M059J (cell line): ENCODE measurements at places on chromosomes 5 and 9.

DNA sequence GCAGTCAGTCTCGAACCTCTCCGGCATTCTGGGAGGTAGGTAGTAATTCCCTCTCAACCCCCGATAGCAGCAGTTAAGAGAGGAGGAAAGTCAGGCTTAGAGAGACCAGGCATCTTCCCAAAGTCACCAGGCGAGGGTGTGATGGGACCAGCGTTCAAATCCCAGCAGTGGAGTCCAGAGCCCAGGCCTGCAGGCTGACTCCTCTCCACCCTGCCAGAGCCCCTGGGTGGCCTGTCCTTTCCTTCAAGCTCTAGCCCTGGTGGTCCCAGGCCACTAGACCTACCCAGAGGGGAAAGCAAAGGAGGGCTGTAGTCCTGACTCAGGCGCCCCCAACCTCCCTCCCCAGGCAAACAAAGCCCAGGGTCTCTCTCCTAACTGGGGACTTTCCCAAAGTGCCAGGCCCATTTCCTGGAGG is 4.2 kb upstream of the NR5A1 start:
- peak; percentile 41 for DNase-seq

DNA sequence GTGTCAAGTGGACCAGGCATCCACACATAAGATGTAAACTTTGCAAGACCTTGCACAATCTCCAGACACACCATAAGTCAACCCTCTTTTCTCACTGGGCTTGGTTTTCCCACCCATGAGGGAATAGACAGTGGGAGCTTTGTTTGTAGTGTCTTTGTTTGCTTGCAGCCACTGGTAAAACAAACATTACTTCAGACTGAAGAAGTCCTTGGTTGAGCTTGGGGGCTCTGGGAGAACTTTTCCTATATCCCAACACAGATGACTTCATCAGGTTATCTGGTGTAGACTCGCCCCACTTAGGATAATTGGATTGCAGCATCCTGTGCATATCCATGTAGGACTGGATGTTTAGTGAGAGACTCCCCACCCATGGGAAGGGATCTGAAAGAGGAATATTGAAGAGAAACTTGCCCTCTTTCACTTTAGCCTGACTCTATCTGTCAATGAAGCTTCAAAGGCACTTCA is 11.5 kb upstream of the ADGRV1 start:
- DNase-seq: no peak

GRCh38 chr5:164561933-164562872 is 1056.8 kb downstream of the MAT2B start:
- DNase-seq: no peak

DNA sequence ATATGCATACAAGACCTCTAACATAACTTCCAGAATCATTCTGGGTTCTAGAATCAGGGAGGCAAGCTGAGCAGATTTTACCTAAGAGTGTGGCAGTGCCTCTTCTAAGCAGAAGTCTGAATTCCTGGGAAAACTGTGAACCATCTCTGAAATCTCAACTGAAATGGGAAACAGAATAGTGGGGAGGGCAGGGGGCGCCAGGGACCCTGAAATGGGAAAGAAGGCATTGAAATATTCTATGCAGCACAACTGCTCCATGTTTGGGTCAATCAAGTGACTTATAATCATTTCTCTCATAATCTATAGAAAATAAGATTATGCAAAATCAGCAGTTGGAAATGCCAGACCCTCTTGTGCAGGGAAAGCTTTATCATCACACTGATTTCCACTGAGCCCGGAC is 156.1 kb downstream of the EBF1 start:
- no peak for DNase-seq

GRCh38 chr5:91668261-91668660 is 285.1 kb upstream of the ARRDC3 start:
- DNase-seq: no peak

DNA sequence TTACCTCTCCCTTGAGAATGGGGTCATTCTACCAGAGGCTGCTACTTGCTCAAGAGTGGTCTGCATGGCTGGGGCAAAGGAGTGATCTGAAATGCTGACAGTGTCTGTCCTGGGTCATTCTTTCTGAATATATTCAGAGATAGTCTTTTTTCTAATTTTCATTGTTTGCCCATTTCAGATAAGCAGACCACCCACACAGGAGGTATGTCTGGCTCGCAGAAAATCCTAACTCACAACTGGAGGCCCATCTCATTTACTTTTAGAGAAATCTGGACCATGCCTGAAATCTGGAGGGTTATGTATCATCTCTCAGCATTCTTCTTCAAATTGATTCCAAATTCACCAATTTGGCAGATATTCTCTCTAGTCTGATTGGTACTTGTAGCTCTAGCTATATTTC is 227.6 kb downstream of the SEC61B start:
- DNase-seq: no peak

DNA sequence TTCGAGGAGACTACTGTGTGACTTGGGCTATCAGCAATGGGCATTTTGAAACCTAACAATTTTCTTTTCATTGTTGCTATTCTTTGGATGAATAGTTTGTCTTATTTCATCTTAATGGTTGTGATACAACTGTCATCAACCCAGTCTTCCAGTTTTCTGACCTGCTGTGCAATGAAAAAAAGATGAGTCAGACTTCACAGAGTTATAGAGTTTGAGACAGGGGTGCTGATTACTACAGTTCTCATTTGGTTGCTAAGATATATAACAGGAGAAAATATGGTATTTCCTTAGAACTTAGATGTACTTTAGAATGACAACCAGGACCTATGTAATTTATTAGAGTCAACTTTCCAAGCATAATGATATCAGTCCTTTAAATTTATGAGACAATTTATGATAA is 564.4 kb upstream of the NUDT12 start:
- peak; percentile 15 for DNase-seq

DNA sequence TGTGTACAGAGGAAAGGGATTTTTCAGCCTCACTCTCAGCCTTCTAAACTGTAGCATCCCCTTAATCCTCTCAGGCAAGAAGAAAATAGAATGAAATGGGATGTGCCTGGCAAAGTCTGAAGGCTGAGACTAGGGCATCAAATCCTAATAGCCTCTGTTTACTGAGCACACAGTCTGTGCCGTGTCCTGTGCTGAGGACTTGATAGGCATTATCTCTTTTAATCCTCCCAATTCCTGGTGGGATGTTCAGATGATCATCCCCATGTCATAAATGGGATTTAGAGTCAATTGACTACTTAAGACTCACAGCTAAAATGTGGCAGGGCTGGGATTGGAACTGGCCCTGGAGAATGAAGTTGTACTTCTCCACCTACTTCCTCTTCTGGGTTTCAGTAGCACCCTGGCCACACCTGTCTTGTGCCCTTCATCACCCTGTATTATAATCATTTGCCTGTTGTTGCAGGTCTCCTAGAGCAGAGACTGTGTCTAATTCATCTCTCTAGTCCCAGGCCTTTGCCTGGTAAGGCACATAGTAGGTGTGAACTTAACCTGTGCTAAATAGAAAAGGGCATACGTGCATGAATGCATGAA is 81.0 kb downstream of the WWC1 start:
- DNase-seq: no peak

DNA sequence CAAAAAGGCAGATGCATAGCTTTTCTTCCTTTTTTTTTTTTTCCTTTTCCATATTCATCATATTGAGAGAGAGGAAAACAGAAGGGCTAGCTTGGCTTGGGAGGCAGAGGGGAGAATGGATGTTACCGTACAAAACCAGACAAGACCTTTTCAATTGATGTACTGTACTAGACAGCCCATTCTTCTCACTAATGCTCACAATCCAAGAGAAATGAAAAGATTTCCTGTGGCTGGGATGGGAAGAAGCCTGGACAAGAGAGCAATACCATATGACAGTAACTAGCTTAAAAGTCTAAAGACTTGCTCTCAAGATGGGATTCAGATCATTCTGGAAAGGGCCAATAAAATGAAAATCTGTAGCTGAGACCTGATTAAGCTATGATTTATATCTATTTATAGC is 3.4 kb downstream of the CEMIP2 start:
- DNase-seq: no peak

- DNase-seq: peak; percentile 67
Observed at GRCh38 chr5:132971483-132972435, 8.3 kb upstream of the AFF4 start.

DNA sequence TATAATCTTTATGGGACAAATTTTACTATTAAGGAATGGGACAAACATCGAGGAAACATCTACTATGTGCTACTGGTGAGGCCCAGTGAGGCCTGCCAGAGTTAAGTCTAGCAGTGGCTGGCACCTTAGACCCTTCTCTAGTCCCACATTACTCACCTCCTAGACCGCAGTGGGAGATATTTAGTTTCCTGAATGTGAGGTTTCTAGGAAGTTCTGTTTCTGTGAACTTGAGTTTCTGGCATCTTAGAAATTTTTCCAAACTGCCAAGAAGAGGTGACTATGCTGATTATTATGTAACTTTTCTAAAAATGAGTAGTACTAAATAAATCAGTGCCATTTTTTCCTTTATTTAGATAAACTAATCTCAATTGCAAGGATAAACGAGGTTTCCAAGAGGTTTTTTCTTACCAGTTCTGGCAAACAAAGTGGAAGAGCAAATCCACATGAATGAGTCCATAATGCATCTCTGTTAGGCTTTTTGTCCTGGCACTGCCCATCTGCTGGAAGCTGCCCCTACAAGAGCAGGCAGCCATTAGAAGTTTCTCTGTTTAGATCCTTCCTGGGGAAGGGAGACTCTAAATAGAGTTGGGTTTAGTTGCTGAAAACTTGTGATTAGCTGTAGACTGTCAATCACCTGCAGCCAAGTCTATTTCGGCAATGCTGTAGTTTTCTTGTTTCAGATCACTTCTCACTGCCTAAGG is 348.7 kb downstream of the MAN2A1 start:
- peak; percentile 20 for DNase-seq

DNA sequence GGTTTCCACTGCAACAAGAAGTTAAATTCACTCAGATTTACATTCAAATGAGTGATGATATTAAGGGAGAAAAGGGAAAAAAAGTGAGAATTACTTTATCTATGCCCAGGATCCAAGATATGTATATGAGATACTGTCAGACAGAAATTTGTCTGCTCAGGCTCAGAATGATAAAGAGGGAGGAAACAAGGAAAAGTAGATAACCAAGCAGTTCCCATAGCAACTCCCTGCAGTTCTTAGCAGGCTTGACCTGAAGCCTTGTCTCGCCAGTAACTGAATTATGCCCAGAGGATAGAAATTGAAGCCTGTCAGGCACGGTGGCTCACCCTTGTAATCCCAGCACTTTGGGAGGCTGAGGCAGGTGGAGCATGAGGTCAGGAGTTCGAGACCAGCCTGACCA is 304.4 kb downstream of the TLE1 start:
- DNase-seq: no peak

DNA sequence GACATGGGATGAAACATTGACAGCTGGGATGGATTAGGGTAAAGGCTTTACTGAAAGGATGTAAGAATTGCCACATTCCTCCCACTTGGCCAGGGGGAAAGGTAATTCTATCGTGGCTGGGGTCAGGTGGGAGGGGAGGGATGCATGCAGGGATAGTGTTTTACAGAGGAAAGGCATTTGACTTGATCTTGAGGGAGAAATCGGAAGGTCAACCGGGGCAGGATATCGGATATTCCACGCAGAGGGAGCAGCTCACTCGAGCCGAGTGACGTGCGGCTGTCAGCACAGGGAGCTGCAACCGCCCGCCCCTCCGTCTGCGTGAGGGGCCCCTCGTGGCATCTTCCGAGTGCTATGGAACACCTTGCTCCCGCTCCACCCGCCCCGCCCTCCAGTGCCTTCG is 63.4 kb upstream of the ADAMTS2 start:
- no peak for DNase-seq

GRCh38 chr5:154163327-154164248 is 26.9 kb upstream of the GALNT10 start:
- no peak for DNase-seq

- DNase-seq: no peak
Observed at GRCh38 chr5:149680810-149681221, 49.3 kb upstream of the PPARGC1B start.

DNA sequence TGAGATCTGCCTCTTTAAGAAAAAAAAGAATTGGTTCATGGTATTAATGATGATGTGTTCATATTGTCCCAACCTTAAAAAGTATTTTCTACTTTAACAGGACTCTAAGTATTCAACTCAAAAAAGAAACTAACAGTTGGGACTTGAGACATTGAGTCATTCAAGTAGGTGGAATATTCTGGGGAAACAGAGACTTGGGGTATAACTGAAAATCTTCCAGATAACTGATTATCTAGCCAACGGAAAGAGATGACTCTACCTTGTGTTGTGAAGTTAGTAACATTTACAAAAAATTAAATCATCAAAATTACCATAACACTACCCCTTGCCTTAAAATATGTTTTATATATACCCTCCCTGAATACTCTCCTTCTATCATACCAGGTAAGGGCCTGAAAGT is 19.1 kb downstream of the OXCT1 start:
- DNase-seq: no peak
